ENCODE measurements at places on chromosomes 12 and 14. TPM values are rescaled to one million over a fixed set of nuclear protein-coding genes. Genes with fewer than 3 reads are reported as not detected.

ANO4 gene
- total RNA-seq, result 0.33 TPM

MGAT4C gene
- not detected for total RNA-seq

NFE2 gene
- 0.48 TPM for total RNA-seq

EIF2S3B gene
- not detected for total RNA-seq

EFS gene
- total RNA-seq, result 18.0 TPM

ENO2 gene
- 16.1 TPM for total RNA-seq

TOMM20L gene
- total RNA-seq, result not detected

CLEC6A gene
- not detected for total RNA-seq

Data from breast epithelium (tissue), 4 donors.